Cerebellar nuclear complex (tissue), 1 donor: ENCODE measurements at places on chromosomes 16 and 17.

DNA sequence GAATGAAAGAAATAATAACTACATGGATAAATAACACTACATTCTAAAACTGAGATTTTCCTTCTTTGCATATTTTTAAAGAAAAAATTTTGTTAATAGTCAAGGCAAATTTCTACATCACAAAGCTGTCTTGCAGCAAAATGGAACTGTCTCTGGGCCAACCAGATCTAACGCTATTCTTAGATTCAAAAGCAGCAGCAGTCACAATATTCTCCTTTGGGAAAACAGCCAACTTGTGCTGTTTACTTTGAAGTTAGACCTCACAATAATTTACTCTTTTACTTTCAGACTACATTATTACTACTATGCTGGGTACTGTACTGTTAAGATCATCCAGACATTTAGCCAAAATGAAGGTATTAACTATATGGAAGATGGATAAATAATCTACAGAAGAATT lies 189.1 kb downstream of the CEP112 start:
- DNase-seq: no peak

DNA sequence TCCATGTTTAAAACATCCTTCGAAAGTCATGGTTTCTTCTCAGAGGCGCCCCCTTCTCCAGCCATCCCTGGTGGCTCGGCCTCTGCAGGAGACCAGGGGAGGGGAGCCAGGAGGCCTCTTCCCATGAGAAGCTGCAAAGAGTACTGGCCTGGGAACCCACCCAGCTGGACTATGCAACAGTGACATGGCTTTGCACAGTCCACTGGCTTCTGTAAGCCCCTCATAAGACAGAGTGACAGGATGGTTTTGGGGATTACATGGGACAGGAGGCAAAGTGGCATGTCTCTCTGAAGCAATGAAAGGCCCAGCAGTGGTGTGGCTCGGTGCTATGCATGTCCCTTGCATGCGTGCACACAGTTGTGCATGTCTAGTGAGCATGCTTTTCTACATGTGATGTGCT lies 99.5 kb downstream of the C16orf78 start:
- no peak for DNase-seq

DNA sequence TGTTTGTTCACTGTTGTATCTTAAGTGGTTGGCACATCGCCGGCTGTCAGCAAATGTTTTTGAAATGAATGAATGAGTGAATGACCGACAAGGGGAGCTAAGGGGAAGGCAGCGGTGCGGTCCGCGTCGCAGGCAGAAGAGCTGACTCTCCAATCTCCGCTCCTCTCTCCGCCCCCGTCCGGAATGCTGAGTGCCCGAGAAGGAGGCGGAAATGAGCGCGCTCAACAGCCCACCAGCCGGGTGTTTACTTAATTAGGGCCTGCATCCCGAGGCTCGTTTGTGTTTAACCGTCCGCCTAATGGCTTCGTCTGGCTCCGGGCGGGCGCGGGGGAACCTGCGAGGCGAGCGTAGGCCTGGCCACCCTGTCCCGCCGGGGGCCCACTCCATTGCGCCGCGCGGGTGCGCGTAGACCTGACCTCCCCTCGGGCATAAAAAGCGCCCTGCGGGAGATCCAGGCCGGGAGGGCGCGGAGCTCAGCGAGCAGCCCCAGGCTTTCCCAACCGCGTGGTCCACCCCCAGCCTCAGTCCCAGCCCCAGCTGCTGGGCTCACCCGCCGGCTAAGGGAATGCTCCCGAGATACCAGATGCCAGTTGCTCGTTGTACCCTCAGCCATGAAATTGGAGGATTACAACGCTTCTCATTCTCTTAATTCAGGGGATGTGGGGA lies 2.5 kb upstream of the CDH3 start:
- DNase-seq: no peak

DNA sequence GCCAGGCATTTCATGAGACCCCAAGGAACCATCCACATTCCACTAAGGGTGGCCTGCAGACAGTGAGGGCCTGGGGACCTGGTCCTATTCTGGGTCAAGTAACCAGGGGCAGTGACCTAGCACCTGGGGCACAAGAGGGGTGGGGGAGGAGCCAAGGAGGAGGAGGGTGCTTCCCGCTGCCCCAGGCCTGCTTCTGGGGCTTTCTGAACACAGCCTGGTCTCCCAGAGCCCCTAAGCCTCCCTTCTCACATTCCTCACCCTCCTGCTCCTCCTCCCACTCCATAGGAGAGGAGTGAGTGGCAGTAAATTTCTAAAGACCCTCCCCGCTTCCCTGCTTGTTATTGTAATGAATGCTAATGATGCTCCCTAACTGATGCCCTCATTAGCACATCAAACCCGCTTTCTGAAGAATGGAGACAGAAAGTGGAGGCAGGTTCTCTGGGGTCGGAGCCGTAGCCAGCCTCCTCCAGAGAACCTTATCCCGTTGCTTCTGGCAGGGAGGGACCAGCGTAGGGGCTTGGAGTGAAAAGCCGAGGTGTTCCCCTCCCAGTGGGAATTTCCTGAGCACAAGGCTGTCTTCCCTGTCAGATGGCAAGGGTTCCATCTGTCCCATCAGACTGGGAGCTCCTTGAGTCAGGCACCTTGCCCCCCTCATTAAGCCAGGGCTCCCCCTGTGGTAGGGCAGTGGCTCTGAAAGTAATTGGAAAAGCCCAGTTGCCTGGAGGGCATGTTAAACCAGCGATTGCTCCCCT lies 3.7 kb upstream of the SRCIN1 start:
- no peak for DNase-seq

GRCh38 chr17:35094902-35095301 lies 24.8 kb downstream of the RAD51D start:
- no peak for DNase-seq

DNA sequence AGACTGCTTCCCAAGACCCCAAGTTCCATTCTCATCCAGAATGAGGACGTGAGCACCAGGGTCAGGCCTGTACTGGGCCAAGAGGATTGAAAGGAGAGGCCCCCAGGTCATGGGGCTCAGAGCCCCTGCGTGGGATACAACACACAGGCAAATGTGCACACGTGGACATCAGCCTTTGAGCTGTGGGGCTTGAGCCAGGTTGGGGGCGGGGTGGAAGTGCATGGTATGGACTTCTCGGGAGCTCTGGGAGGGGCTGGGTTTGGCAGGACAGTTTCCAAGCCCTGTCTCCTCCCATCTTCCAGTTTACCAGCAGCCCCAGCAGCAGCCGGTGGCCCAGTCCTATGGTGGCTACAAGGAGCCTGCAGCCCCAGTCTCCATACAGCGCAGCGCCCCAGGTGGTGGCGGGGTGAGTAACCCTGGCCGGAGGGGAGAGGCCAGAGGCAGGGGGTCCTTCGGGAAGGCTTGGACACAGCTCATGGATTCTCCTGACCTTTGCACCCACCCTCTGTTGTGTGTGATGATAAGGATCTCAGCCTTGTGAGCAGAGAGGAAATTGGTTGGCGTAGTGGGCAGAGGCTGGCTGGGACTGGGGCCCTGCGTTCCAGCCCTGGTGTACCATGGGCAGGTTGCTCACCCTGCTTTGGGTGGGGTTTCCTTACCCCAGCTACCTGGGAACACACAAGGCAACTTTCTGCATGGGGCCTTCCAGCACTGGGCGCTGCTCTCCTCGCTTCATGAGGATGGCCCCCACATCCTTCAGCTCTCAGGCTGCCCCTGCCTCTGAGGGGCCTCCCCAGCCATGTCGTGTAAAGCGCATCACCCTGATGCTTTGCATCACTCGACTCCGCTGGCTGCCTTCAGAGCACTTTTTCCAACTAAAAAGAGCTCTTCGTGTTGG lies 10.4 kb upstream of the LASP1NB start:
- DNase-seq: no peak

DNA sequence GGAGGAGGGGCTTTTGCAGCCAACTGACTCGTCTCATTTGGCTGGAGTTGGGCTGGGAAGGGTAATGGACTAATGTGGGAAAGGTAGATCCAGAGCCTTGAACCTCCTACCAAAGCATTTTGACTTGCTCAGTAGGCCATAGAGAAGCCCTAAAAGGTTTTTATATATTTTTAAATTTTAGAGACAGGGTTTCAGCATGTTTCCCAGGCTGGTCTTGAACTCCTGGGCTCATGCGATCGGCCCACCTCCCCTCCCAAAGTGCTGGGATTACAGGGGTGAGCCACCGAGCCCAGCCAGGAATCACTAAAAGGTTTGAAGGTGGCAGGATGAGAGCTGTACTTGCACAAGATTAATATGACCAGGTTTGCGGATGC lies 2.0 kb upstream of the PITPNC1 start:
- no peak for DNase-seq

- no peak for DNase-seq
Observed at GRCh38 chr16:19980632-19981265, 92.9 kb downstream of the GPR139 start.

DNA sequence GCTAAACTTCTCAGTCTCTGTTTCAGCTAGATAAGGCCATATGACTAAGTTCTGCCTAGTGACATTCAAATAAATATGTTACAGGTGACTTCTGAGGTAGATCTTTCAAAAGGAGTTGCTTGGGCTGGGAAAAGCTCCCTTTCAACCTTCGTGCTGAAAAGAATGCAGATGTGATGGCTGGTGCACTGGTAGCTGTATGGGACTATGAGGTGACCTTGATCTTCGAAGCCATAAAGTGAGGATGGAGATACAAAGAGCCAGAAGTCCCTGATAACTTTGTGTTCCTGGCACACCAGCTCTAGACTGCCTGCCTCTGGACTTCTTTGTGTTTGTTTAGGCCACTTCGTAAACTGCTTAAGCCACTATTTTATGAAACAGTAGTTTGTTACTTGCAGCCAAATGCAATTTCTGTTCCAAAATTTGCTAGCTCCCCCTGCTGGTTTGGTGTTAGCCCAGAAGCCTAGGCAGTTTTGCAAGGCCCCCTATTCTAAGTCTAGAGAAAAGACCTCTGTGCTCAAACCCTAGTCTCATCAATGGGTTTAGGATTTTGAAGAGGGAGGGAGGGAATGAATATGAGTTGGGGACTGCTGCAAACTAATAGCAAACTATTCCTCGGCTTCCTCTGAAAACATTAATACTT lies 23.3 kb upstream of the ERCC4 start:
- no peak for DNase-seq

- no peak for DNase-seq
Observed at GRCh38 chr17:74181341-74181740, 22.1 kb upstream of the RPL38 start.

DNA sequence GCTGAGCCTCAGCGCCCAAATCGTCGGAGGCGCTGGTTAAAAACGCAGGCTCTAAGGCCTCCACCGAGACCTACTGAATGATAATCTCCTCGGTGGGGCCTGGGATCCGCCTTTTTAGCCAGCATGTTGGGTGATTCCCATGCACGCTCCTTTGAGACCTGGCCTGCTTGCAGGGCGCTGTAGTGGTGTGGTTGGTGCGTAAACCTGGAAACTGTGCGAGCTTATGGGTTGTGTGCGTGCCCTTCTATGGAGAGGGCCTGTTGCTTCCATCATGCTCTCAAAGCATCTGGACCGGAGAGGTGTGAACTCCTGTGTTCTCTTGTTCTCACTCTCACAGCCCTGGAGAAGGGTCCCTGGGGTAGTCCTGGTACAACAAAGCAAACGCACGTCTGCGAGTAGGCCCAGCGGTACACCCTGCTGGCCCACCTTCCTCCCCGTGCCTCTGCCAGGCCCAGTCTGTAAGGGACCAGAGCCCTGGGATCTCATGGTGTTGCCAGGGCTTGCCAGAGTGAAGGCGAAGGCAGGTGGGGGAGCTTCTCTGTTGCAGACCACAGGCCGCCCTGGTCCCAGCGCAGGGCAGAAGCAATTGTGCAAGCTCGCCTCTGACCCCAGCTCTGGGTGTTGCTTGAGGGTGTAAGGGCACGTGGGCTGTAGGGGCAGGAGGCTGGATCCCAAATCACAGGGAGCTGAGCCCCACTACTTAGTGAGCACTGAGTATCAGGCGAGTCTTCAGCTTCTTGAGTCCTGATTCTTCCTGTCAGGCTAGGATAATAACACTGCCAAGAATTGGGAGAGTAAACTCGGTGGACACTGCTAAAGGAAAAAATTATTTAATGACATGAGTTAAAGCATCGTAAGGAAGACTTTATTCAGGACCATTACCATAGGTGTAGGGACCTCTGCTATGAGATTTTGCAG lies 879 bp upstream of the LRRC75A start:
- DNase-seq: no peak

DNA sequence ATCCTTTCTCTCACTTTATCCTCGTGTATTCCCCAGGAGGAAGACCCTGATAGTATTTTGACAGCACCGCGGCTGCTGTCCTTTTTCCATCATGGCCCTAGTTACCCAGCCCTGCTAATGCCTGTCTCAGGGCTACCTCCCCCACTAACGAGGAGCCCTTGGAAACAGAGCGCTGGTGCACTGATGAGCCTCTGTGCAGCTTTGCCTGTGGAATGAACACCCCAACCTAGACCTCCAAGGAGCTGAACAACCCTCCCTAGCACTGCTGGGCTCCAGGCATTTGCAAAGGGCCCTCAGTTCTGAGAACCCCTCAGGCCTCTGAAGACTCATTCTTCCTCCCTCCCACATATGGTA lies 23.3 kb upstream of the CCL1 start:
- DNase-seq: no peak

DNA sequence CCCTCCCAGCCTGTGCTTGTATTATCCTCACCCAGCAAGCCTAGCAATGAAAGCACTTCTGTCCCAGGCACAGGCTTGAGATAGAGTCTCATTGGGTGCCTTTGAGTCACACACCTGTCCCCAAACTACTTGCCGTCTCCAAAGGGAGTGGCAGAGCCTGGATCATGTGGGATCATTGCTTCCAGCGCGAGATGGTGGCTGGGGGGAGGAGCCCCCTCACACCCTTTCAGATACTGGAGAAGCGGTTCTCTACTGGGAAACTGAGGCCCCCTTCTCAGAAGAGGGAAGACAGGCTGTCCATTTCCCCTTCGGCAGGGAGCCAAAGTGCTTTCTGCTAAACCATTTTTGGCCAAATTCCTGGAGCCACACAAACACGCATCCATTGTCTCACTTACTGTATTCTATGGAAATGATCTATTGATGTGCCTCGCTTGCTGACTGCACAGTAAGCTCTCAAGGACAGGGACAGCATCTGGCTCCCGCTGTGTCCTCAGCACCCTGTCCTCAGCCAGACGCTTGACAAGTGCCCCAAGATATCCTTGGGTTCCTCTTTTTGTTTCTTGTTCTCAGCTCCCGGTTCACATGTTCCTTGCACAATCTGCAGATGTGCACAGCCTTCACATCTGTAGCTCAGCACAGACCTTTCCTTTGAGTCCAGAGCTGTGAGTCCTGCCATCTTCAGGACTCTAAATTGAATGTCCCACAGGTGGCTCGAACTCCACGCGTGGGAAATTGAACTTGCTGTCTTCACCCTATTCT lies 26.0 kb upstream of the DLX3 start:
- DNase-seq: no peak

DNA sequence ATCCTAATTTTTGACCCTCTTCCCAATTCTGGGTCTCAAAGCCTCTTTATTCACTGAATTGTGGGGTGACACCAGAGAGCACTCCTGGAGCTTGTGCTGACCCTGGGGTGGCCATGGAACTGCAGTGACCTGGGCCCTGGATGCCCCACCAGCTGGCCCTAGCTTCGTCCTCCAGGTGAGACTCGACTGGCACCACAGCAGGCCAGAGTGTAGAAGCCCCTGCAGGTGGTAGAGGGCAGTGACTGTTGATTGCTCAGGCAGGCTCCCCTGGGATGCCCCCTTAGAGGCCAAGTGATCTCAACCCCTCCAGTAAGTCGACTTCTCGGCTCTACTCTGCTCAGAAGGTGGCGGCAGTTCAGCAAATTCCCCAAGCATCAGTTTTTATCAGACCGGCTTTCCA lies 6.4 kb downstream of the FA2H start:
- DNase-seq: no peak
